ENCODE measurements at places on chromosomes 2 and 18. TPM values are rescaled to one million over a fixed set of nuclear protein-coding genes. Genes with fewer than 3 reads are reported as not detected.
A peak's percentile ranks its signal among the peaks of the same experiment; 100 is the strongest.

- no peak for DNase-seq
These were observed 154.5 kb downstream of the TPO start for GRCh38 chr2:1567556-1568344.

DNA sequence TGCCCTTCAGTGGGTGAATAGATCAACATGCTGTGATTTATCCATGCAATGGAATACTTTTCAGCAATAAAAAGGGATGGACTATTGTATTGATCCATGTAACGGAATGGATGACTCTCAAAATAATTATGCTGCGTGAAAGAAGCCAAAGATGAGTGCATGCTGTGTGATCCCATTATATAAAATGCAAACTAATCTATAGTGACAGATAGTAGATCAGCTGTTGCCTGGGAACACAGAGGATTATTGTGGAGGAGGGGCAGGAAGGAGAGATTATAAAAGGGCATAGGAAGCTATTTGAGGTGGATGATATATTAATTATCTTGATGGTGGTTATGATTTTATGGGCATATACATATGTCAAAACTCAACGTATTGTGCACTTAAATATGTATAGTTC lies 55.5 kb upstream of the ADAM23 start:
- no peak for DNase-seq

Gene LRP2
- 0.79 TPM for total RNA-seq

Gene DYNC2LI1
- total RNA-seq = 15.3 TPM

DNA sequence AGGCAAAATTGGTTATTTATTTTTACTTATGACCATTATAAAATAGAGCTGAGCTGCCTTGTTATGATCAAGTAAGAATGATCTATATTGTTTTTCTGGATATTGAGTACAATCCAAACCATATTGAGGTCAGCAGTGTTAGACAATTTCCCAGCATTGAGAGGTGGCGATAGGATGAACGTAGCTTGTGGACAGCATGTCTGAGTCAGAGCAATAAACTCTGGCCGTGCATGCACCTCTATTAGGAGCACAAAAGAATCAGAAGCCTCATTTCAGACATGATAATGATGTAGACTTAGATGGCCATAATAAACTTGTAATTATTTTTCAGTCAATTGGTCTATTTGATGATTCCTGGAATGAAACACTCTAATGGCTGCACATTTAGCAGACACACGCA lies 491.6 kb downstream of the RIT2 start:
- peak; percentile 6 for DNase-seq

DNA sequence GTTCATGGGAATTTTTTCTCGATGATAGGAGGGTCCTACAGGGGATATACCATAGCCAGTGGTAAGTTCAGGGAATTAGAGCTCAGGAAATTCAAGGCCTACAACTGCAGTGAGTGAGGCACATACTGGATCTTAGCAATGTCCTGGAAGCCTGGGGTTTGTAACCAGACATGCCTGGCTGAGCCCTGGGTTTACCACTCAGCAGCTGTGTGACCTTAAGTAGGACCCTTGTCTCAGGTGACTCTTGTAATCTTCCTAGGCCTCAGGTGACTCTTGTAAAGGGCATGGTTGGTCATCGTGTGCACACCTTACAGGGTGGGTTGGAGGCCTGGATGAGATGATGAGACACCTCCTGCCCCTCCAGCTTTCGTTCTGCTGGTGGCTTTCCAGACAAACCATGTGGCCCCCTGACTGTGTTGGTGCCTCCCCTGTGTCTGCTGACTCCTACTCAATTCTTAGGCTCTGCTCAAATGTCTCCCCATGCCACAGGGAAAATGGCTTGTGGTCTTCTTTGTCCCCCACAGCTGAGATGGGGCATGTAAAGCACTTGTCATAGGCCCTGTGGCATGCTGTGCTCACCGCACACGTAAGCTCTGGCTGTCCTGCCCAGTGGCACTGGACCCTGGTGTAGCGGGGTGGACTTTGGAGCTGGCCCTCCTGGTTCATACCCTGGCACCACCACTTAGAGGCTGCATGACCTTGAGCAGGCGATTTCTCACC lies 94.1 kb downstream of the FHOD3 start:
- DNase-seq = no peak

- DNase-seq = no peak
These were observed 173.5 kb upstream of the HAAO start for GRCh38 chr2:42965910-42966309.

DNA sequence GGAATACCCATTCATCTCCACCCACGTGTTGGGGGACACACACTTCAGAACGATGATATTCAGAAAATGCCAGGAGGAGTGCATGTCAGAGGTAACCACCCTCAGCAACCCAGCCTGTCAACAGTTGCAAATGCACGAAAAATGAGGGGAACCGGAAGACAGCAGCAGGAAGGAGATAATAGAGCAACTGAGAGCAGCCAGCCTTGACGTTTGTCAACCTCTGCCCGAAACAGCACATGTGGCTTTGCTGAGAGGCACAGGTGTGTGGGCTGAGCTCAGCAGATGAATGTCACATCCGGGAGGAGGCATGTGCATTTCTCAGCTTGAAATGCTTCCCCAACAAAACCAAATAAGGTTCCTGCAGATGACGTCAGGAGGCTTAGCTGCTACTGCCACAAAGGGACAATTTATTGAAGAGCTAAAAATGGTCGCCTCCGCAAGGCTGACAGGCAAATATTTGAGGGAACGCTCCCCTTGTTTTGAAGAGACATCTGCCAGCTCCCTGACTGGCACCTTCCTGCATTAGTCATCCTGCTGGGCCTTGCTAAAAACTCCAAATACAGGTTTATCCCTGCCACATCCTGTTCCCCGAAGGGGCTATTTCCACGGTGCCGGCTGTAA lies 419.0 kb downstream of the NBAS start:
- DNase-seq = no peak

Measured in astrocyte (in vitro differentiated cells and primary cell).